ENCODE measurements at places on chromosomes 3 and 15. TPM values are rescaled to one million over a fixed set of nuclear protein-coding genes. Genes with fewer than 3 reads are reported as not detected.

TM6SF1 gene
- total RNA-seq, result 1.7 TPM

GRCh38 chr3:29693863-29694262, 413.0 kb downstream of the RBMS3 start:
- DNase-seq, result no peak

ITIH1 gene
- not detected for total RNA-seq

DNA sequence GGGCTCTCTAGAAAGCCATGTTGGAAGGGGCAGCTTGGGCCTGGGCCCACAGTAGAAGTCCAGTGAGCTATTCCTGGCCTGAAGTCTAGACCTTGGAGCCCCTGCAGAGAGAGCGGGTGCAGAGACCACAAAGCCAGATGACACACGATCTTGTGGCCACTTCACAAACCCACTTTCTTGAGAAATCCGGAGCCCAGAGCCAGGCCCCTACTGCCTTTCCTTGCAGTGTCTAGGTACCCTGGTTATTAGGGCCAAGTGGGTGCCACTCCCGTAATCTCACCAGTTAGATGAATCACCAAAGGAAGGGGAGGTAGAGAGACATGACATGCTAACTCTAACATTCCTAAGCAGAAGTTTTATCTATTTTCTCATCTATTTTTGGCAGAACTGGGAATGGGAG, 72.5 kb upstream of the ADAMTSL3 start:
- no peak for DNase-seq

DNA sequence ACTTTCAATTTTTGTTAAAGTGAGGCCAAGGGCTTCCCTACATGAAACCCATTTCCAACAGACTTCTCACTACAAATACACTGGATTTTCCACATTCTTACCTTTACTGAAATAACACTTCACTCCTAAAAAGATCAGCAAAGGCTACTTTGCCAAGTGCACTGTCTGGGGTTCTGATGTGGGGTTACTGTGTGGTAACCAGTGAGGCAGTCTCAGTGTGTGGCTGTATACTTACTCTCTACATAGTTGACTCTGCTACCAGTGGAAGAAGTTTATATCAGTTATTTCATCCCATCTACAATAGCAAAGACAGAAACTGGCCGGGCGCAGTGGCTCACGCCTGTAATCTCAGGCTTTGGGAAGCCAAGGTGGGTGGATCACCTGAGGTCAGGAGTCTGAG, 5.6 kb downstream of the WDR82 start:
- no peak for DNase-seq

DNA sequence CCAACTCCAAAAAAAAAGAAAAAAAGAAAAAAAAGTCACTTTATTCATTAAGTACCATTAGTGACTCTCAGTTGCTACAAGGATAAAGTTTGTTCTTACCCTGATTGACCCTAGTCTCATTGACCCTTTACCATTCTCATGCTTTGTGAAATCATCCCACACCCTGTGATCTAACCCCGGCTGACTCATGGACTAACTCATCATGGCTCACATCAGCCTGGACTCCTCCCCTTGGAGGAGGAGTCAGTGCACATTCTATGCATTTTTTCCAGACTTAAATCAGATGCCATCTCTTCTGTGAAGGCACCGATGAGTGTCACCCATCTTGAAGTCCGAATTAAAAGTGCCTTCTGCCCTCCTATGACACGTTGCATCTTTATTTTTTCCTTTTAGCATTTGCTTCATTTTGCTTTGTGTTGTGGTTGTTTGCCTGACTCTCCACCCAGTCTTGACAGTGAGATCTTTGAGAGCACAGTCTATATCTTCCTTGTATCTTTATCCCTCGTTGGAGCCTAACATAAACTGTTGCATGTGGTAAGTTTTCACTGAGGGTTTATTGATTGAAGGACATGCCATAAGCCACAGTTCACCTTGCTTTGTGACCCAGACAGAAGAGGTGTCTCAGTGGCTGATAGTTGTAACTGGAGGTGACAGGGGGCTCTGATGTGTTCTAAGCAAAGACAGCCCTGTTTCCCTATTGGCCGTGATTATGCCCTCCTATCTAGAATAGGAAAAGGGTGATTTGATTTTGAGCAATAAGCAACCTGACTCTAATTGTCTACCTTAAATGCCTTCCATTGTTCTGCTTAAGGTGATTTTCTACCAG, 72.1 kb downstream of the IL1RAP start:
- peak; percentile 19 for DNase-seq

GRCh38 chr15:88004399-88004798, 252.1 kb downstream of the NTRK3 start:
- no peak for DNase-seq

ABI3BP gene
- 50.0 TPM for total RNA-seq

Data from uterus (tissue), 4 donors.